Stimulated activated CD4-positive, alpha-beta T cell treated with anti-CD3 and anti-CD28 coated beads, Interleukin-1b, Interleukin-23, amount 100 ng/mL, for 1 hour (primary cell): ENCODE measurements at places on chromosomes 12 and 14.

DNA sequence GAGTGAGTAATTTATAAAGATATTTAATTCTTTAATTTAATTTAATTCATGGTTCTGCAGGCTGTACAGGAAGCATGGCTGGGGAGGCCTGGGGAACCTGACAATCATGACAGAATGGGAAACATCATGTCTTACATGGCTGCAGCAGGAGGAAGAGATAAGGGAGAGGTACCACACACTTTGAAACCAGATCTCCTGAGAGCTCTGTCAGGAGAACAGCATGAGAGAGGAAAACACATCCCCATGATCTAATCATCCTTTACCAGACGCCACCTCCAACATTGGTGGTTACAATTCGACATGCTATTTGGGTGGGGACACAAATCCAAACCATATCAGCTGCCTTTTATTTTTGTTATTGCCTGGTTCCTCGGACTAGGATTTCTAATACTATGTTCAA, 928.6 kb downstream of the TMEM121 start:
- no peak for DNase-seq

DNA sequence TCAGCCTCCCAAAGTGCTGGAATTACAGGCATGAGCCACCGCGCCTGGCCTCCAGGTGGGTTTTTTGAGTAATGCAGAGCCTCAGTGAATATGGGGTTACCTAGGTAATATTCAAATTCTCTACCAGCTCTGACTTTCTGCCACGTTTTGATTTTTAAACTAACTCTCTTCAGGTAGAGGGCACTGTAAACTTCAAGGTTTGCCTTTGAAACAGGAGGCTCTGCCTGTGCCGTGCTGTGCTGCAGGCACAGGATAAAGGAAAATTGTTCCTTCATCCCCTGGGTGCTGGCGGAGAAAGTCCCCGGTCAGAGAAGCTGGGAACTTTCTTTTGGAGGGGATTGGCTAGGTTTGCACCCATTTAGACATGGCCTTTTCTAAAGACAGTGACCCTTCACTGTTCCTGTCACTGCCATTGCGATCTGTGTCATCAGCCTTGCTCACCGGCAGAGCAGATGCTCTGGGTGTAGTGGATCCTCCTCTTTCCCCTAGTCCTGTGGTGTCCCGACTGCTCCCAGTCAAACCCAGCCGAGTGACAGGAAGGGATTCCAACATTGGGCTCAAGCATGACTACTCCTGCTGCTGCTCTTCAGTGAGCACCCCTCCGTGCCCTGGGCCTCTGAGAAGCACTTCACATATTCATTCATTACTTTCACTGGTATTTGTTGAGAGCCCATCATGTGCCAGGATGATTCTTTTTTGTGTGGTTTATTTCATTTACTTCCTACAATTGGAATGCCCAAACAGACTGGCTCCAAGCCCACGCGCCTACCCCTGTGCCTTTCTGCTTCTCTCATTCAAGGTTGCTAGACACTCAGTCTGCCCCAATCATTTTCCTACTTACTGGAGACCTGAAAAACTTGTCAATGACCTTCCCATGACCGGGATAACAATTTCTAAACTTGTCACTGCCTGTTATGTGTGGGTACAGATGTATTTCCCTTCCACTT, 103.6 kb downstream of the TMEM30B start:
- DNase-seq, result no peak

- DNase-seq, result no peak
Measured at GRCh38 chr12:78799649-78800048, 64.9 kb upstream of the SYT1 start.

DNA sequence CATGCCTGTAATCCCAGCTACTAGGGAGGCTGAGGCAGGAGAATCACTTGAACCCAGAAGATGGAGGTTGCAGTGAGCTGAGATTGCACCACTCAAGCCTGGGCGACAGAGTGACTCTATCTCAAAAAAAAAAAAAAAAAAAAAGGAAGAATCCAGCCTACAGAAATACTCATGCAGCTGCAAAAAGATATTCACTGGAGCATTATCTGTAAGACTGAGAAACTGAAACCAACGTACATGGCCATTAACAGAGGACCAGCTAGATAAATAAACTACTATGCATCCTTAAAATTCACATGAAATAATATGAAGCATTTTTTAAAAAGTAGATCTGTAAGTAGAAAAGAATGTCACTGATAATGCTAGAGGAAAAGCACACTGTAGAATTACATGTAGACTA, 3.5 kb downstream of the SLC7A7 start:
- DNase-seq, result no peak

DNA sequence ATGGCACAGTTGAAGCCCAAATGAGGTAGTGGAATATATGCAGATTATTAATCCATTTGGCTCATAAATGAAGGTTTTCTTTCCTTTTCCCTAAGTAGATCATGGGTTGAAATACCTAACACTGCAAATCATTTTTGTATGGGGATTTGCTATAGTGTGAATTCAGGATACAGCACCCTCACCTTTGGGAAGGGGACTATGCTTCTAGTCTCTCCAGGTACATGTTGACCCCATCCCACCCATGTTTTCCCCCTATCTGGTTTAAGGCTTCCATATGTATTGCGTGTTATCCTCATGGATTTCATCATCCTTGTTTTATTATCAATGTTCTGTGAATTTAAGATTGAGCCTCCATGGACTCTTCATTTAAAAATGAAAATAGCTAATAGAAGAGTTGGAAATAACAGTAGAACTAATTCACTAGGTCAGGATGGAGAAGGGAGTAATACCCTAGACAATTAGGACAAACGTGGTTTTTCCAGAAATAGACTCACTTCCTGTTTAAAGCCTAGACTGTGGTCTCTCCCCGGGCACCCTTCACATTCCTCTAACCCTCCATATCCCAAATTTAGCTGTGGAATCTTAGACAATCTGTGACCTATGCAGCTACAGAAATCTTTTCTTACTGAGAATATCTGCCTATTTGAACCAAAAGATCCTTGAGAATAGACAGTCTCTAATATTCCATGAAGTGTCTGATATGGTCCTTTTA, 56.5 kb downstream of the DAD1 start:
- no peak for DNase-seq

GRCh38 chr12:53868511-53868986, 70.1 kb upstream of the HOXC13 start:
- DNase-seq, result no peak

GRCh38 chr14:34120185-34120977, 169.5 kb upstream of the EGLN3 start:
- no peak for DNase-seq
